ENCODE measurements at places on chromosomes 11 and 22.

DNA sequence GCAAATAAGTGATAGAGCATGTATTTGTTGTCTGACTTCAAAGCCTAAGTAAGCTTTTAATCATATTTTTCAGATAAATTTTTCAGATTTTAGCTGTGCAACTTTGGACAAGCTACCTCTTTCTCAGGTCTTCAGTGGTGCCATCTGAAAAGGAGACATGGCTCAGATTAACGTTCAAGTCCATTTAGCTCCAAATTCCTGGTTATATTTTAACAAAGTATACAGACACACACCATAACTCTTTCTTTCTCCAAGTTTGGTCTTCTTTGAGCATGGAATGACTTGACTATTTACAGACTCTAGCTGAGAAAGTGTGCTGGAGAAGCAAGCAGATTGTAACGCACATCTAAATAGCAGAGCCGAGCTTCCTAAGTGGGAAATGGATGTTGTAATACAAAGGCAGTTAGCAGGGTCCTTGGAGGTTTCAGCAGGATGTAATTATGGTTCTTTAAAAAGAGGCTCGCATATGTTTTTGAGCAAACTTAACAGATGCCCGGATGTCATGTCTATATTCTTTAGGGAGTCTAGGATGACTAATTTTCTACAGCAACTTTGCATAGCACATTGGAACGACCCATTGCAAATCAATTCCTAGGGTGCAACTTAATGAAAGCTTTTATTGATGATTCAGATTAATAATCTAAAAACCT is 128.1 kb upstream of the E2F8 start:
- no peak for DNase-seq

DNA sequence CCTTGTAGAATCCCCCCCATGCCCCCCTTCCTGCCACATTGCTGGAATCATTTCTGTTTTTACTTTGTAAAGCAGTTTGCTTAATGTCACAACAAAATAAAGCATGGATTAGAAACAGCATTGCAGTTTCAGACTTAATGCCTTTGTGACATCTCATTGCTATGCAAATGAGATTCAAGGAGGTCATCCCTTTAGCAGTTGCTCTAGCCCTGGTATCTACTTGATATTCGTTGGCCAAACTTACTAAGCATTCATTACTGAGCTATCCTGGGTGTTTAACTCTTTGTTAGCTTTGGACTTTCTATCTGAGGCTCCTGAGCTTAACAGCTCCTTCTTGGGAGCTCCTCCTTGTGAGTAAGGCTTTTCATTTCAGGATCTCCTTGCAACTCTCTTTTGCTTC is 16.3 kb downstream of the FAT3 start:
- no peak for DNase-seq

DNA sequence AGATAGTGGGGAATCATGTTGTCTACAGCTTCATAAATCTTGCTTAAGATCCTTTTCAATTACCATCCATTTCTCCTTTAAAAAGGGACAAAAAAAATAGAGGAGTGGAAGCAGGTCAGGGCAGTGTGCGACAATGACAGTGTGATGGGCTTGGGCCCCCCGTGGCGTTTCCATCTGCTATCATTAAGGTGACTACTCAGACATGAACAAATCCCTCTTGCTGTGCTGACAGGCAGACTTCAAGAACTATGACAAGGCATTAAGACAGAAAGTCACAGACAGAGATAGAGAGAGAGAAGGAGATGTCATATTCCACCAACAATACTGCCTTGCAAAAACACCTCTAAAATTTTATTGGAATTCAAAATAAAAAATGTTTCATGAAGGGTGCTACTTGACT is 263.2 kb downstream of the DCDC1 start:
- no peak for DNase-seq

DNA sequence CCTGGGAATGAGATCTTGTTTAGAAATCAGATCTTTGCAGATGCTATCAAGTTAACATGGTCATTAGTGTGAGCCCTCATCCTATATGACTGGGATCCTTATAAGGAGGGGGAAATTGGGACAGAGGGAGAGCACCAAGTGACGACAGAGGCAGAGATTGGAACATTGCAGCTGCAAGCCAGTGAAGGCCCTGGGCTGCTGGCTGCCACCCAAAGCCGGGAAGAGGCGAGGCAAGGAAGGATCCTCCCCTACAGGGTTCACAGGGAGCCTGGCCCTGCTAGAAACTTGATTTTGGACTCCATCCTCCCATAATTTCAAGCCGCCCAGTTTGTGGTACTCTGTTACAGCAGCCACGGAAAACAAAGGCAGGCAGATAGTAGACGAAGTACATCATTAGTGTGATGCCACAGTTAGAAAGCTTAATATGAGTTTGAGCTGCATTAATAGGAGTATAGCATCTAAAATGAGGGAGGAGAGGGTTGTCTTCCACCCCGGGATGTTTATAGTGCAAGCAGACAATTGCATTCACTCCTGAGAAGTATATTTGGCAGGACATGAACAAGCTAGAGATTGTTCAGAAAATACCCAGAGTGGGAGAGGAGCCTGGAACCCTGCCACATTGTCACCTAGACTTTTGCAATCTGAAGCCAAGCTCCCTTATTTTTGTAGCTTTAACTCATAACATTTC is 56.8 kb upstream of the CLMP start:
- no peak for DNase-seq

DNA sequence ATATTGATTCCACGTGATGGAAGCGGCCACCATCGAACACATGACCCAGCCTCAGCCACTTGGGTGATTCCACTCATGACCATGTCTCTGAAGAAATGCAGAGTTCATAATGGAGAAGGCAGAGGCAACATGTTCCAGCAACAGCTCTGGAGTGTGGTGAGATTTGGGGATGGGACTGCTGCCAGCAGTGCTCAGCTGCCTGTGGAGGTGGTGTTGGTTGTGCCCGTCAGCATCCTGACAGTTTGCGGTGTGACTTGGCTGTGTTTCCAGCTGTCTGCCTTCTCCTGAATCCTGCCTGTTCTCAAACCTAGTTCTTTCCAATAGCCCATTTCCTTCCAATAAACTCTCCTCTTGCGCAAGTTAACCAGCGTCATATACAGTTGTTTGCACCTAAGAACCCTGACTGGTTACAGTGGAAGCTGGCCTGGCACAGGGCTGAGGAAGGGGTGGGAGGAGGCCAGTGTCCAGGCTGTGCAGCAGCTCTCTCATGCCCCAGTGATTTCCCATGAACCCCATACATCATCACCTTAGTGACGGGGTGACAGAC is 22.0 kb upstream of the OR8B8 start:
- DNase-seq = no peak

- DNase-seq = no peak
These were observed 6.7 kb downstream of the VSIG10L2 start for GRCh38 chr11:125952559-125952958.

DNA sequence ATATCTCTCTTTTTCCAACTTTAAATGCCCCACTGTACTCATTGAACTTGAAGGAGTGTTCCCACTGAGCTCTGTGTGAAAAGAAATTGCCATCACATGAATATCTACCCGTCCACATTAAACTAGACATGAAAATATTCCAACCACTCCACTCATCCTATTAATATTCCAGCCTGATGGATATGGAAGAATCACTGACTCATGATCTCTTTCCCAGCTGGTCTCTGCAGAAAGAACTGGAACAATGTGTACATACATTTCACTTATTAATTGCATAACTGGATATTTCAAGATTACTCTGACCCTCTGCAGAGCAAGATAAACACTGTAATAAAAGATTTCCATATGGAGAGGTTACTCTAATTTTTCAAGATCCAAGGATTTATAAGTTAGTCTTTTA is 711.1 kb upstream of the LRRC4C start:
- DNase-seq = no peak

GRCh38 chr11:115080923-115081680 is 402.8 kb downstream of the NXPE2 start:
- no peak for DNase-seq

GRCh38 chr11:130533113-130533798 is 84.8 kb downstream of the ADAMTS15 start:
- no peak for DNase-seq

- no peak for DNase-seq
These were observed 38.5 kb upstream of the GLYATL1 start for GRCh38 chr11:58900479-58901420.

GRCh38 chr11:80669620-80670019 is 1228.8 kb upstream of the TENM4 start:
- no peak for DNase-seq

DNA sequence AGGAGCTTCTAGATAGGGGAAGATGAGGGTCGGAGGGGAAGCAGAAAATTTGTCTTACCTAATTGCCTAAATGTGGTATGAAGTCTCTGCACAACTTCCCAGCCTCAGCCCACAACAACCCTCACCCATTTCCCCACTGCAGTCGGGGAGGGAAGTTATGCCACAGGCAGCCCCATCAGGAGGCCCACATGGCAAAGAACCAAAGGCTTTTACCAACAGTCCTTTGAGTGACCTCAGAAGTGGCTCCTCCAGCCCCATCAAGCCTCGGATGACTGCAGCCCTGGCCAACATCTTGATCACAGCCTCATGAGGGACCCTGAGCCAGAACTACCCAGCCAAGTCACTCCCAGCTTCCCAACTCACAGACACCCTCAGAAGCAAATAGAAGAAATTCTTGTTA is 54.8 kb downstream of the CHST1 start:
- no peak for DNase-seq

DNA sequence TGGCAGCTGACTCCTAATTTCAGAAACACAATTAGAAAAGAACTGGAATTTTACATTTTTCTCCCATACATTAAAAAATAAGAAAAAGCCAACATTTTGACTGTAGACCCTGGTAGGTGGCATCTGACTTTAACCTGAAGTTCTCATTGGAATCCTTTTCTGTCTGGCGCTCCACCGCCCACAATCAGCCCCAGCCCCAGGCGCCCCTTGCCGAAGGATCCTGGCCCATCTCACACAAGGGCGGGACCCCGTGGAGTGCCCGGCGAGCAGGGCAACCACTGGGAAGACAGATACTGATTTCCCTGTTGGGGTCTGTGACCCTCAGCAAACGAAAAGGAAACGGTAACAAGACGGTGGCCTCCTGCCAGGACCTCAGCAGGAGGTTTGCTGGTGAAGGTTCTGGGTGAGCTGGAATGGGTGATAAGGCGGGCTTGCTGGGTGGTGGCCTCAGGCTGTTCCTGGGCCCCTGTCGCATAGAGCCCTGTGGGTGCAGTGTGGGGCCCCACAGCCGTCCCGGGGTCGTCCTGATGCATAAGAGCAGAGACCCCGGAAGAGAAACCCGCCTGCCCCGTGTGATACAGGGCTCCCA is 15.7 kb downstream of the TSPO start:
- DNase-seq = no peak
